ENCODE measurements at places on chromosomes 1 and 21.

DNA sequence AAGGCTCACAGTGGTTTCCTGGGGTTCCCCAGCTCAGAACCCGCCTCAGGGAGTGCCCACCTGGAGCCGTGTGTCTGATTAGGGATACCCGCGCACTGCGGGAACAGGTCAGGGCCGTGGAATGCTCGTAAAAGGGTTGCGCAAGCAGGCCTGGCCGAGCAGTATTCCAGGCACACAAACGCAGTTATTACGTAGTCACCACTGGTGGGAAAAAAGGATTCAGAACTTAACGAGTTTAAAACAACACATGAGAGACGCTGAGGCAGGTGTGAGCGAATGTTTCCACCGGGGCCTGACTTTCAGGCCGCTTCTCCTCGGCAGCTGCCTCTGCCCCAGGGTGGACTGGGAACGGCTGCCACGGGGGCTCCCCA lies 18.2 kb downstream of the PLCH2 start:
- DNase-seq = no peak

GRCh38 chr1:74357756-74358155 lies 122.6 kb downstream of the TNNI3K start:
- DNase-seq = no peak

DNA sequence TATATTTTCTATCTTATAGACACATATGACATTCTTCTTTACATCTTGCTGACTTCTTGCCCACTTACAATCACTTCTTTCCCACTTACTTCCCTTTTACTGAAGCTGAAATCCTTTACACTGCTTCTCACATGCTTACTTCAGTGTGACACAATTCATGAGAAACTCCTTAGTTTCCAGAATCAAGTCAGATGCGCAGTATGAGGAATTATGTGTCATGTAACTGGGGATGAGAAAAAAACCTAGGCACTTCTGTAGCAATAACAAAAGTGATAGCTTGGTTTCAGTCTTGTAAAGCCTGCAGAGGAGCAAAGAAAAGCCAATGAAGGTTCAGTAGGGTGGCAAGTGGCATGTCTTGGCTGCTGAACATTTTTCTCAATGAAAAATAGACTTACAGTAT lies 566.2 kb upstream of the RGS18 start:
- no peak for DNase-seq

DNA sequence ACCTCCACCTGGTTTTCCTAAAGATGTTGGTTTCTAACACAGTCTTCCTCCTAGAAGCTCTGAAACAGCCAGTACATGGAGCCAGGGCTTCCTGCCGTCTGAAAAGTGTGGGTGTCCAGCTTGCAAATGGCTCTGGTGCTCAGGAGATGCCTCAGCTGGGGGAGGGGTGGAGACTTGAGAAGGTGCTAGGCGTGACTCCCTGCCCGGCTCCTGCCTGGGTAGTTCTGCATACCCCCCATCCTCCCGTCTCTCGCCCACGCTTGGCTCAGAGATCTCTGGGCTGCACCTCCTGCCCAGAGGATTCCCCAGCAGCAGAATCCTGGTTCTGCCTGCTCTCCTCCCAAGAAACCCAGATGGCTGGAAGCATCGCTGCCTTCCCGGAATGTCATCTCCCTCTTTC lies 16.9 kb downstream of the STUM start:
- DNase-seq = no peak

- no peak for DNase-seq
Observed at GRCh38 chr1:184822267-184822666, 67.6 kb upstream of the EDEM3 start.

DNA sequence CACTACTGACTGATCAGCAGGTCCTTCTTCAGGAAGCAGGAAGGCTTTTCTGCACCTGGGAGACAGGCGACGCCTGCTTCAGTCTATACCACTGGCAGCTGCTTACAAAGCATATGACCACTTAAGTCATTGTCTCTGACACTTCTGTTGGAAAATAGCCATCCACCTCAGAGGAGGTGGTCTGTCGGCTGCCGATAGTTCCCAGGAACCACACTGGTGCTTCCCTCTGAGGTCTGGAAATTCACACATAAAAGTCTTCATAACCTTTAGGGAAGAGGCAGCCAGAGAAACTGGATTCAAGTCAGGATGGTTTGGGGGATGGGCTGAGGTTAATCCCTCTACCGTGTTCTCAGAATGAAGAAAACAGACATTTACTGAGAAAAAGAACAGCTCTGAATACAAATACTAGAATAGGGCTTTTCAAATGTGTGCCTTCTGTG lies 15.6 kb upstream of the SRP9 start:
- no peak for DNase-seq

- no peak for DNase-seq
Observed at GRCh38 chr1:227731696-227732585, 3.2 kb downstream of the JMJD4 start.

DNA sequence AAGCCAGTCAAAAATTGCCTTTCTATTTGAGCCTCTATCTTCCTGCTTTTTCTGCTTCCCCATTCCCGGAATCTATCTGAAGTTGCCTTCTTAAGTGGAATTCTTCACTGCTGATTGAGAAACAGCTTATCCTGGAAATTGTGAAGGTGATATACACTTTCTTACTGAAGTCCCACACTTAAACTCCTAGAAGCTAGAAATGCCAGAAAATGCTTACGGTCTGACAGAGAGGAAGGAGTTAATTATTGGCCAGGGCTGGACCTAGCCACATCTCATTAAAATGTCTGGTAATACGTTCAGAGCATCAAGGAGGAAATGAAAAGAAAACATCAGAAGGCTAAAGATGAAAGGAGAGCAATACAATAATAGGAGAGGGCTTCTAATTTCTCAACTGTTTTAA lies 292.5 kb upstream of the SNX7 start:
- no peak for DNase-seq

GRCh38 chr1:41689558-41689981 lies 205.1 kb upstream of the EDN2 start:
- no peak for DNase-seq

DNA sequence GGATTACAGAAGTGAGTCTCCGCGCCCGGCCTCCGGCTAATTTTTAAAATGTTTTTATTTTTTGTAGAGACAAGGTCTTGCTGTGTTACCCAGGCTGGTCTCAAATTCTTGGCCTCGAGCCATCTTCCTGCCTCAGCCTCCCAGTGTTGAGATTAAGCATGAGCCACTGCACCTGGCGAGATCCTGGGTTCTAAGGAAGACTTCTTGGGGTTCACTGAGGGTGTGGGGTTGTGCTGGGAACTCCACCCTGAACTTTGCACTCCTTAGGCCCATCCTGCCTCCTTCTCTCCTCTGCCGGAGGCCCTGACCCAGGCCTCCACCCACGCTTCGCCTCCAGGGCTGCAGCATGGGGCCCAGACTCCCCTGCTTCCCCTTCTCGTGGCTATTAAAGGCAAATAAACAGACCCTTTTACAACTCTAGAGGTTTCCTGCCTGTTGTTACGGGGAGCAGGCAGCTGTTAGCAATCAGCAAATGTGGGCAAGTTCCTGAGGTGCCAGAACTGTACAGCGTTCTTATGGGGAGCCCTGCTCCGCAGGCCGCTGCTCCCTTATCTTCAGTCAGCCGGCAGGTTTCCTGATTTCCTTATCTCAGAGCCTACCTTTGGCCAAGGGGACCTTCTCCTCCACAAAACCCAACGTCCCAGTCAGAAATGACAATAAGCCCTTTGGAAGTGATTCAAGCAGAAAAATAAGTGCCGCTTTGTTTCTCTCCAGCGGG lies 41.0 kb upstream of the LIN9 start:
- DNase-seq = no peak

GRCh38 chr1:200245473-200245872 lies 164.4 kb downstream of the ZNF281 start:
- peak; percentile 42 for DNase-seq

DNA sequence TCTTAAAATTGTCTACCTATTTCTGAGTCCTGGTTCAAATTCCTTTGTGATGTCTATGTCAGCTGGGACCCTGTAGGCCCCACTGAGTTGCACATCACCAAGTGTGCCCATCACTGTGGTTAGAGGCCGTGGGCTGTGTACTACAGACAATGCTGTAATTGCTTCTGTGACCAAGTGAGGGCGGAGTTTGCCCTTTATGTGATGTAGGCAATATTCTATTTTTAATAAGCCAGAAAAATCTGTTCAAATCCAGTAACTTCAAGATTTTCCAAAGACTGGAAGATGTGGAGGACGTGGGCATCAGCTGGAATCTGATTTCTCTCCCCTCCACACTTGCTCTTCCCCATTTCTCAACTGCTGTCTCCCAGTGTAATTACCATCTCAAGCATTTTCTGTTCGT lies 215.4 kb downstream of the PBX1 start:
- no peak for DNase-seq

- DNase-seq = no peak
Observed at GRCh38 chr1:214514032-214514818, 37.2 kb downstream of the PTPN14 start.

GRCh38 chr1:43558346-43558841 lies 27.7 kb downstream of the PTPRF start:
- no peak for DNase-seq

GRCh38 chr1:111201275-111202090 lies 1.0 kb upstream of the DENND2D start:
- no peak for DNase-seq
